ENCODE measurements at places on chromosomes 7 and 10.

GRCh38 chr7:154862153-154862791, 140.7 kb downstream of the PAXIP1 start:
- H3K36me3 ChIP-seq = no peaks in the 10 kb centered on the region
- DNase-seq = no peak
- peaks cover 6% of the 10 kb centered on the region for H3K4me1 ChIP-seq
- no peak overlapping the region for H3K4me3 ChIP-seq
- no peak overlapping the region for H3K27ac ChIP-seq

GRCh38 chr7:2968176-2968575, 75.5 kb downstream of the CARD11 start:
- H3K27me3 ChIP-seq = no peaks in the 10 kb centered on the region
- no peak overlapping the region for H3K27ac ChIP-seq
- H3K4me3 ChIP-seq = no peak overlapping the region
- DNase-seq = no peak

GRCh38 chr10:126459878-126460481, 71.7 kb upstream of the ADAM12 start:
- no peaks in the 10 kb centered on the region for H3K4me1 ChIP-seq
- H3K27ac ChIP-seq = no peak overlapping the region
- no peak for DNase-seq
- H3K36me3 ChIP-seq = no peaks in the 10 kb centered on the region

DNA sequence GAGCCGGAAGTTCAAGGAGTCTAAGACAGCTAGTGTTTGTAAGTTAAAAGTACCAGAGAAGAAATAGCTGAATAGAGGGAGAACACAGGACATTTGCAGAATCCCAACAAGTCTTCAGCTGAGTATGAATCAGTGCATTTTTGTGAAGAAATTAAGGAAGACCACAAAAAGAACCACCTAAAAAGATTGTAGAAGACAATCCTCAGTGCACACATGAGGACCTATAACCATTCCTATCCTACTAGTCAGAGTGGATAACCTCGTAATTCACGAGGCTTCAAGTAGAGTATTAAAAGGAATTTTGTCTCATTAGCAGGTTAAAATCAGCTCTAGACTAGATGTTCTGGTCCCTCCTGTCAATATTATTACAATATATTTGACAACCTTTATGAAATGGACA, 295.4 kb upstream of the KAT6B start:
- no peaks in the 10 kb centered on the region for H3K27me3 ChIP-seq
- 0 out of 3 replicates have a peak, but pooled peaks cover 2% of the 10 kb centered on the region for H3K36me3 ChIP-seq

GRCh38 chr7:2095436-2095835, 137.3 kb downstream of the MAD1L1 start:
- H3K4me1 ChIP-seq = peaks cover 19% of the 10 kb centered on the region
- DNase-seq = no peak
- no peak overlapping the region for H3K27ac ChIP-seq
- H3K27me3 ChIP-seq = no peaks in the 10 kb centered on the region
- peaks cover 2% of the 10 kb centered on the region for H3K36me3 ChIP-seq
- no peak overlapping the region for H3K4me3 ChIP-seq
